Glomerular endothelial cell (primary cell): ENCODE measurements at places on chromosomes 13 and 19.

DNA sequence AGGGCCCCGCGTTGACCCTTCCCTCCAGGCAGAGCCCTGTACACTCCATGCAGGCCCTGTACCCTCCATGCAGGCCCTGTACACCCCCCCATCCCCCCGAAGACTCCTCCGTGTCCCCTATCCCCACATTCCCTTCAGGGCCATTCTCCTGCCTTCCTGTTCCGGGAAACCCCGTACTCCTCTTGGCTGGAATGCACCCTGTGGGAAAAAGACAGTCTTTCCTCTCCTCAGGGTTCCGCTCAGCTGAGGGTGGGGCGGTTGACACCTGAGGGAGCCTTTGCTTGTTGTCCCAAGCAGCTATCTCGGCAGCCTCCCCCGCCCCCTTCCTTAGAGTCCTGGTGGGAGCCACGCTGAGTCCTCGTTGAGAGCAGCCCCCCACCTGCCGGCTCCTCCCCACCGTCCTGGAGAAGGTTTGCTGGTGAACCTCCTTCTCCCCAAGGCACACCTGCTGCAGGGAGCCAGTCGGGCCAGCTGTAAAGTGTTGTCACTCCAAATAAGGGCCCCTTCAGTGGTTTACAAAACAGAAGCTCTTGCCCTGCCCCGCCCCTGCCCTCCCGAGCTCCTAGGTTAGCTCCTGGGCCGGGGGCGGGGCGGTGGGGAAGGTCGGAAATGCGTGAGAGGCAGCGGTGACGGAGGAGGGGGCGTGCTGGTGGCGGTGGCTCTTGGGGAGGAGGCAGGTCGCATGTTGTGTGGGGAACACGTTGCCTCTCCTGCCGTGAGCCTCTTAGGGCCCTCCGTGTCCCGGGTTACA lies 1.5 kb downstream of the GNA11 start:
- DNase-seq, result no peak

DNA sequence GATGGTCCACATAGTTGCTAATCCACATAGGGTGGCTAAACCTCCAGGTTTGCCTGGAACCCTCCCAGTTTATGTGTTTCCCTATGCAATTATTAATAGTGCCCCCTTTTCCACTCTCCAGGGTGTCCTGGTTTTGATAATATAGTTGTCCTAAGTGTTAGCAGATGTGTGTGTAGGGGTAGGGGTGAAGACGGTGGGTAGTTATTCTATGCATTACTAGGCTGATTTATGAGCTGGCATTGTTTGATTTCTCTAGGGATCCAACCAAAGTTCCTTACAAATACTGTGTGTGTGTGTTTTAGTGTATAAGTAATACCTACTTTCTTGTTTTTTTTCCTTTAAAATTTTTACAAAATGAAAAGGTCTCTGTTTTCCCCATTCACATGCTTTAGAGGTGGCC lies 21.1 kb downstream of the GTF2F2 start:
- no peak for DNase-seq

DNA sequence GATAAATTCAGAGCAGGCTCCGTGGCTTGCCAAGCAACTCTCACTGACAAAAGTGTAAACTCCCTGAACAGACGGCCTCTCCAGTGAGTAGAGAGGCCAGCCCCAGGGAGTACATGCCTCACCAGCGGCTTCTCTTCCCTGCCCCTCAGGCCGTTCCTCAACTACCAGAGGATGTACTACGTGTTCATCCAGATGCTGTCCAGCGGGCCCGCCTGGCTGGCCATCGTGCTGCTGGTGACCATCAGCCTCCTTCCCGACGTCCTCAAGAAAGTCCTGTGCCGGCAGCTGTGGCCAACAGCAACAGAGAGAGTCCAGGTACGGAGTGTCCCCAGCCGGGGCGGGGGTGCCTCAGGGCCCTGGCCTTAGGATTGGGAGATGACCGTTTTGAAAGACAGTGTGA lies 93.4 kb upstream of the MCF2L start:
- DNase-seq, result no peak

DNA sequence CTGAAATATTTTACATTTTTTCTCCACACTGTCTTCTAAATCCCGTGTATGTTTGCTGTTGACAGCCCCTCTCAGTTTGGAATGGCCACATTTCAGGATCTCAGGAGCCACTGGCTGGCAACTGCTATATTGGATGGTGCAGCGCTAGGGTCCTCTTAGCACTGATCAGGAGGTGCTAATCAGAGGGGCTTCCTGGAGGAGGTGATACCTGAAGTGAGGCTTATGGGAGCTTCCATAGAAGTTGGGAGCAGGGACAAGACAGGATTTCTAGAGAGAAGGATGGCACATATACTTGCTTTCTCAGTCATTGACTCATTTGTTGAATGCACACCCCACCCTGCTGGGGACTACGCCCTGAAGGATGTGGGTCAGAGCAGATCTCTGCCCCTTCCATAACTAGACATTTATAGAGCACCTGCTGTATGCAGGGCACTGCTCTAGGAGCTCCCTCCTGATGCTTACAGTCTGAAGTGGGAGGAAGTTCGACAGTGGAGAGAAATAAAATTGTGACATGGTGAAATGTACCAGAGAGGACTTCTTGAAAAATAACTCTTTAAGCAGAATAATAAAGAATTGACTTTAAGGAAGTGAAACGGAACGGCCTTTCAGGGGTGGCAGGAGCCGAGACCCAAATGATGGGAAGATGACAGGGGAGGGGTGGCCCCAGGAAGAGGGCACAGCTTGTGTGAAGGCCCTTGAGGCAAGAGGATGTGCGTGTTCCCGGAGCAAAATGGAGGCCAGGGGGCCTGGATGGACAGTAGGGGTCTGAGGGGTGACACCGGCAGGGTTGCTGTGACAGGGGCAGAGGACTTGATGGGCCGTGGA lies 13.1 kb downstream of the AP2A1 start:
- DNase-seq, result no peak

GRCh38 chr19:12954612-12954962 lies 2.4 kb downstream of the GADD45GIP1 start:
- no peak for DNase-seq

DNA sequence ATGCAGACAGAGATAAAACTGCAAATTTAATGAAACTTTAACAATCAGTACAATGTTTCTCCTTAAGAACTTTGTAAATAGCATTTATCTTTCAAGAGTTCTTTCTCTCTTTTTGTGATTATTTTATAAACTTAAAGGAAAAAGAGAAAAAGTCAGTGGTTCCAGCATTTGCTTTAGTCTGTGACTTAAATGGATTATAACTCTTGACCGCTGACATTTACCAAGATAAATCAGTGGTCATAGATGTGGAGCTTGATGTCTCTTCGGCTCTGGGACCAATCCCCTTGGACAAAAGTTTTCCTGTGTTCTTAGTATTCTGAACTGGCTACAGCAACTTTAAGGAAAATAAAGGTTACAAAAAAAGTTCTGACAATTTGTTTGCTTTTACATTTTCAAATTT lies 162.6 kb downstream of the TM9SF2 start:
- no peak for DNase-seq

DNA sequence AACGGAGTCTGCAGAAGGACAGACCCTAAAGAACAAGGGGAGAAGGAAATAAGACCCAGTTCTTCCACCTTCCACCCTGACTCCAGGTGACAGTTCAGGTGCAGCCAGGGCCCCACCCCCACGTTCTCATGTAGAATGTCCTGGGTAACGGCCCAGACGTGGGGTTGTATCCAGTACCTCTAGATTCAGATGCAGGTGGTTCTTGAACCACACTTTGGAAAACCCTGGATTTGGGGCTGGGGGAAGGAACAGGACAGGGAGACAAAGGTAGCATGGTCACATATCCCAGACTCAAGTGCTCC lies 2.2 kb downstream of the DMPK start:
- no peak for DNase-seq

DNA sequence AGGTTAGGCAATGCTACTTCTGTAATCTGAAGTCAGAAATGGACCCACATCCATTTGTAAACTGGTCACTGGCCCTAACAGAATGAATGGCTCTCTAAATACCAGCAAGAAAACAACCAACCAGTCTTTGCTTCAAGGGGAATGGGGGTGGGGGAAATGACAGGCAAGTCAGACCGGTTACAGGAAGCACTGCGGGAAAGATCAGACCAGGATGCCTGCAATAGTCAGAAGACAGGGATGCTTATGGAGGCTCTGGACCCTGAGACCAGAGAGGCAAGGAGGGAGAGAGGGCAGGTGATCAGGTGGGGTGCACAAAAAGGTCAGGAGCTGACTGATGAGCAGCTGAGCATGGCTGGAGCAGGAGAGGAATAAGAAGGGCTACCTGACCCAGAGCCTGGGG lies 13.1 kb downstream of the MED26 start:
- no peak for DNase-seq

DNA sequence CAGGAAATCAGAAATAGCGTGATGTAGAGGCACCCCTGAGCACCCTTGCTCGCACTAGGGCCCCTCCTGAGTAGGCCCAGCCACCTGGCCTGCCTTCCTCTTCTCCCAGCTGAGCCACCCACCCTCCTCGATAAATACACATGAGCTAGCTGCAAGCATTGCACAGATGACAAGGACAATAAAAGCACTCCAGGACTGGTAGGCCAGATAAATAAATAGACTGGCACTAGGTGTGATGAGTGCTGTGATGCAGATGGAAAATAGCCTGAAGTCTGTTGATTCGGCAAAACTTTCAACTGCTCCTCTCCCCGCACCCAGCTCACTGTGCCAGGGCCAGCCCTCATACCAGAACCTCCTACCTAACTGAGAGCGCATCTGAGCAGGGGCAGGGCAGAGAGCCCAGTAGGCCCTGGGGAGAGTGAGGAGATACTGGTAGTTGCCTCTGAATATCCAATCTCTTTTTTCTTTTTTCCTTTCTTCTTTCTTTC lies 54.5 kb upstream of the GPI start:
- DNase-seq, result no peak

- no peak for DNase-seq
Observed at GRCh38 chr13:40319699-40320579, 346.5 kb downstream of the FOXO1 start.

GRCh38 chr19:32928806-32929205 lies 43.0 kb downstream of the CEP89 start:
- DNase-seq, result no peak

- DNase-seq, result no peak
Observed at GRCh38 chr13:73832128-73832588, 302.0 kb downstream of the KLF12 start.

DNA sequence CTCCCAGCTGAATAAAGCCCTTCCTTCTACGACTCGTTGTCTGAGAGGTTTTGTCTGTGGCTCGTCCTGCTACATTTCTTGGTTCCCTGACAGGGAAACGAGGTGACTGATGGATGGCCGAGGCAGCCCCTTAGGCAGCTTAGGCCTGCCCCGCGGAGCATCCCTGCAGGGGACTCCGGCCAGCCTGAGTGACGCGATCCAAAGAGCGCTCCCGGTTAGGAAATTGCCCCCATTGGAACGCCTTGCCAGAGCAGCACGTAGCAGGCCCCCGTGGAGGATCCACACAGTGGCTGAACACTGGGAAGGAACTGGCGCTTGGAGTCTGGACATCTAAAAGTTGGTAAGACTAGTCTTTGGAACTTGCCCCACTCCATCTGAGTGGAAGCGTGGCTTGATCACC lies 296.8 kb upstream of the SGCG start:
- DNase-seq, result no peak

DNA sequence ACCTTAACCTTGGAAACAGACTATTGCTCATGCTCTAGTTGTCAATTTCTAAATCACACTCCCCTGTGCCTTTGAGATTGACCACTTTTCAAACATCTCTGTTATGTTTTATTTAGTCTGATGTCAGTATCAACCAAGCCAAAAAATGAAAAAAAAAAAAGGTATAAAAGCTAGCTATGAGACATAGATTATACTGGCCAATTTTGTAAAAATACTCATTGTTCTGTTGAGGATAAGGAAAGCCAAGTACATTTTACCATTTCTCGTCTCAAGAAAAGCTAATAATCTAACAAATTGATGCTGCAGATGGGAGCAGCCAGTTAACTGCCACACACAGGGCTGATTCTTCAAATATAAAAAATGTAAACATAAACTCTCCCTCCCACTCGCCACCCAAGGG lies 572.6 kb upstream of the KLF12 start:
- no peak for DNase-seq

- DNase-seq, result no peak
Observed at GRCh38 chr19:31057476-31057875, 291.8 kb downstream of the TSHZ3 start.

DNA sequence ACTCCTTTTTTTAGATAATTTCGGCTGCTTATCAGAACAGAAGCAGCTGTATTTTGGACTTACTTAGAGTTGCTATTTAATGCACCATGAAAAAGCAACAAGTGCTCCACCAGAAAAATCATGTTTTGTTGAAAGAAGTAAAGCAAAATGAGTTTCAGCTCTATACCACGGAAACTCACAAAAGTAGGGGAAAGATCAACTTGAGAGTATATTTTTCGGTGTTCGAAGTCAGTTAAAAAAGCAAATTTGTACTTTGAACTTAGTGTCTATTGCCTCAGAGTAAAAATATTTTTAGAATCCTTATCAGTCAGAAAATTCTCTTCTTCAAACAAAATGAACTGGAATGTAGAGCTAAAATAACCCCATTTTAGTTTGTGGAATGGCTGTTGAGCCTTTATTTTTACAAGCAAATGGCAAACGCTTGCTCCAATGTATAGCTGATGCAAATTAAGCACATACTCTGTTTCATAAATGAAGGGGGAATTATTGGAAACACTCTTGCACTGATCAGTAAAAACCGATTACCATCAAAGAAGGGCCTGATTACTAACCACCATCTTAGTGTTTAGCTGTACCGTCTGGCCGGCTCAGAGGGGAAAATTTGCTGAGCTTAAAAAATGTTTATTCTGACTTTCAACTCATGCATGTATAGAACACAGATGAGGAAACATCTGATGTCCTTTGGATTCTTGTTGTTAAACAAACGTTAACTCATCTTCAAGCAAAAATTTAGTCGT lies 540.7 kb downstream of the GPC6 start:
- no peak for DNase-seq

GRCh38 chr19:41324921-41325639 lies 15.1 kb downstream of the CCDC97 start:
- no peak for DNase-seq

DNA sequence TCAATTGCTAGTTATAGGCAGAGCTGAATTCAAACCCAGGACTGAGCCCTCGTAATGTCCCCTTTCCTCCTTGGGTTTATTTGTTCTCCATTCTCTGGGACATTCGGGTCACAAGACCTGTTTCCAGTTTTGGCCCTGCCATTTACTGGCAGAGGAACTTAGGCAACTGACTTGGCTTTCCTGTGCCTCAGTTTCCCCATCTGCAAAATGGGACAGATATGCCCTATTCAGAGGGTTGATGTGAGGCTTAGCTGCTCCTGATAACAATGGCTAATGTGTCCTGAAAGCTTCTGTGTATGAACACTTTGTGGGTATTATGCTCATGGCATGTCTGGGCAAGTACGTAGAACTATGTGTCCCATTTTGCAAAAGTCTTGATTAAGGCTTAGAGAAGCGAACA lies 996 bp downstream of the ZNF524 start:
- no peak for DNase-seq

GRCh38 chr19:15584095-15584494 lies 30.9 kb upstream of the CYP4F8 start:
- no peak for DNase-seq

- DNase-seq, result no peak
Observed at GRCh38 chr19:48502350-48503018, 9.2 kb downstream of the LMTK3 start.

GRCh38 chr13:55660851-55661250 lies 1479.9 kb upstream of the PRR20A start:
- DNase-seq, result no peak
